H1 (cell line): ENCODE measurements at places on chromosomes 1 and 21.
A peak's percentile ranks its signal among the peaks of the same experiment; 100 is the strongest.

GRCh38 chr21:42056468-42056867 is 14.6 kb upstream of the UMODL1 start:
- no peak for DNase-seq

- peak; percentile 62 for DNase-seq
Measured at GRCh38 chr21:42654179-42654912, 925 bp downstream of the PDE9A start.

DNA sequence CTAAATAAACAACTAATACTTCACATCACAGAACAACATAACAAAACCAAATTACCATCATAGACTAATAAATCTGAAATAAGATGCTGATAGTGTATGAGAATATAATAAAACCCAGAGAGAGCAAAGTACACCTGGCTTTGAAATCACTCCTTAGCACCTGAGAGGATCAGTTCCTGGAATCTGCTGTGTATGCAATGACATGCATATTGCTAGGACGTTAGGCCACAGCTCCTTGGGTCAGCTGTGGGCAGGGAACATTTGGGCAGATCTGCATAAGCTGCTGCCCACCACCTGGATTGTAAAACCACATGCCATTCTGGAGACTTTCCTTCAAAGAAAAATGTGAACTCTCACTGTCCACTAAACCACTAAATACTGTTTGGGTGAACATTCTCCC is 81.1 kb downstream of the NR5A2 start:
- DNase-seq: no peak

- no peak for DNase-seq
Measured at GRCh38 chr1:7008331-7008730, 223.1 kb downstream of the CAMTA1 start.

DNA sequence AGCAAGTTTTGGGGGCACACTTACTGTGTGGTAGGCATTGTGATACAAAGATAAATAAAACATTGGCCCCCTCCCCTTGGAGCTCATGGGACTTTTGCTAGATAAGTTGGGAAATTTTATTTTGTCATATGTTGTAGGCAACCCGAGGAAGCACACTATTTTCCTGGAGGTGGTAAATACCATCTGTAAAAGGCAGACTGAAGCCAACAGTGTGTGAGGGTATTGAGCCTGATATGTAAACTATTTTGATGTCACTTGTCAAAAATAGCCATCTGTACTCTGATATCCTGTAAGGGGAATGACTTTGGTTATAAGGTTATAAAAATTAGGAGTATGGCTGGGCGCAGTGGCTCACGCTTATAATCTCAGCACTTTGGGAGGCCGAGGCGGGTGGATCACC is 30.6 kb downstream of the VANGL2 start:
- DNase-seq: no peak

DNA sequence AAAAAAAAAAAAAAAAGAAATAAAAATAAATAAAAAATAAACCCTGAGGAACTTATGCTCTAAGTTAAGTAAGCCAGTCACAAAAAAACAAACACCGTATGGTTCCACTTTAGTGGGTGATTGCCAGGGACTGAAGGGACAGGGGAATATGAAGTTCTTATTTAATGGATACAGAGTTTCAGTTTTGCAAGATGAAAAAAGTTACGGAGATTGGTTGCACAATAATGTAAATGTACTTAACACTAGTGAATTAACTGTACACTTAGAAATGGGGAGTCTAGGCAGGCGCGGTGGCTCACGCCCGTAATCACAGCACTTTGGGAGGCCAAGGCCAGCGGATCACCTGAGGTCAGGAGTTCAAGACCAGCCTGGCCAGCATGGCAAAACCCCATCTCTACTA is 111.4 kb downstream of the ASH1L start:
- no peak for DNase-seq

DNA sequence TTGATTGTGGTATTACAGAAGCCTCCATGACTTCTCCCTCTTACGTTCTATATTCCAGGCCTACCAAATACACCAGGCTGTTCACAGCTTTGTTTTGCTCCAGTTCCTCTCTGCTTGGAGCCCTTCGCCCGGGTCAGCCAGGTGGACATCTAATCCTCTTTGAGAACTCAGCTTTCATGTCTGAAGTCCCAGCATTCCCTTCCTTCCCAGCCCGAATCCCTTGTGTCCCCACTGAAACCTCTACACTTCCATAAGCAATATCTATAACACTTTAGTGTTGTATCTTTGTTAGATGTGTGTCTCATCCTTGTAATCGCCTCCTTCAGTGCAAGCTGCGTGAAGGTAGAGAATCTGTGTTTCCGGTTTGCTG is 1.9 kb downstream of the RNF11 start:
- DNase-seq: no peak

- DNase-seq: no peak
Measured at GRCh38 chr1:54965624-54966340, 14.6 kb upstream of the TMEM61 start.

DNA sequence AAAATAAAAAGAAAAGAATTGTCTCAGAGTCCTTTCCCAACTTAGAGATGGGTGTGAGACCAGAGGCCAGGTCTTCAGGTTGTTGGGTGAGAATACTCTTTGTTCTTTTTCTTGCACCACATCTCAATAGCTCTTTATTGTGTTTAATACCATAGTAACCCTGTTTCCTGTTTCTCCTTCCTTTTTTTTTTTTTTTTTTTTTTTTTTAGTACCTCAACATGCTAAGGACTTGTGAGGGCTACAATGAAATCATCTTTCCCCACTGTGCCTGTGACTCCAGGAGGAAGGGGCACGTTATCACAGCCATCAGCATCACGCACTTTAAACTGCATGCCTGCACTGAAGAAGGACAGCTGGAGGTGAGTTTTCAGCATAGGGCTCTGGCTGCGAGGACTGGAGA is 24.4 kb downstream of the CELF3 start:
- no peak for DNase-seq

GRCh38 chr1:157948312-157949073 is 45.0 kb upstream of the KIRREL1 start:
- no peak for DNase-seq

DNA sequence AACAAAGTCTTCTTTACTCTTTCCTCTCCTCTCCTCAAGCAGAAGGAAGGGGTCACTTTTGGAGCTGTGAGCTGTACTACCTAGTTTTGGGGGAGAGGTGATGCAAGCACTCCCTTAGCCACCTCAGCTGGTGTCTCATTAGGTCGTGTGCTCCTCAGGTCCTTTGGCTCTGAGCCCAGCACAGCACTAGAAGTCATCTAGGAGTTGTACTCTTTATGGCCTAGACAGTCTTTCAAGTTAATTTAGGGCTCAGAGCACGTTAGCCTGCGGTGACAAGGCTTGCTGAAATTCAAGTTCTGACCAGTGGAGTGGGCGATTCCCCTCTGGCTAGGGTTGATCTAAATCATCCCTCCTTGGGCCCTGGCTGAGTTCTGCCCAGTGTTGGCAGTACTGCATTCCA is 48.0 kb upstream of the WDR26 start:
- DNase-seq: no peak
